ENCODE measurements at places on chromosomes 16 and 17.

DNA sequence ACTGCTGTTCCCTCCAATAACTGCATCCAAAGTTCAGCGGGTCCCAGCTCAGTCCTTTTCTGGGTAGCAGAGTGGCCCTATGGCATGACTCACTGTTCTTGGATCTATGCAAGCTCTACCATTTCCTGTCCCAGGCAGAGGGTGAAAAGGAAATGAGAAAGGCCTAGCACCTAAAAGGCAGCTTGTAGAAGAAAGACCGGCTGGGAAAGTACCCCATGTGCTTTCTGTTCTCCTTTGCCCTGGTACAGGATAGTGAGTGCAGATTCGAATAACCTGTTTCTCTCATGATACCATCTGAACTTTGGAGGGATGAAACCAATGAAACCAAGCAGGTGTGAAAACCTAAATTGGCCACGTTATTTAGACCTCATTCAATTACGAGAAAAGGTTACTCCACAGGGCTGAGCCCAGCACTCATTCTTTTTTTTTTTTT lies 12.7 kb upstream of the HASPIN start:
- H3K4me1 ChIP-seq, result peaks cover 41% of the 10 kb centered on the region
- peak overlapping the region; percentile 69 for H3K4me3 ChIP-seq
- H3K27me3 ChIP-seq, result no peaks in the 10 kb centered on the region
- H3K36me3 ChIP-seq, result peaks cover 14% of the 10 kb centered on the region
- peak; percentile 53 for DNase-seq

DNA sequence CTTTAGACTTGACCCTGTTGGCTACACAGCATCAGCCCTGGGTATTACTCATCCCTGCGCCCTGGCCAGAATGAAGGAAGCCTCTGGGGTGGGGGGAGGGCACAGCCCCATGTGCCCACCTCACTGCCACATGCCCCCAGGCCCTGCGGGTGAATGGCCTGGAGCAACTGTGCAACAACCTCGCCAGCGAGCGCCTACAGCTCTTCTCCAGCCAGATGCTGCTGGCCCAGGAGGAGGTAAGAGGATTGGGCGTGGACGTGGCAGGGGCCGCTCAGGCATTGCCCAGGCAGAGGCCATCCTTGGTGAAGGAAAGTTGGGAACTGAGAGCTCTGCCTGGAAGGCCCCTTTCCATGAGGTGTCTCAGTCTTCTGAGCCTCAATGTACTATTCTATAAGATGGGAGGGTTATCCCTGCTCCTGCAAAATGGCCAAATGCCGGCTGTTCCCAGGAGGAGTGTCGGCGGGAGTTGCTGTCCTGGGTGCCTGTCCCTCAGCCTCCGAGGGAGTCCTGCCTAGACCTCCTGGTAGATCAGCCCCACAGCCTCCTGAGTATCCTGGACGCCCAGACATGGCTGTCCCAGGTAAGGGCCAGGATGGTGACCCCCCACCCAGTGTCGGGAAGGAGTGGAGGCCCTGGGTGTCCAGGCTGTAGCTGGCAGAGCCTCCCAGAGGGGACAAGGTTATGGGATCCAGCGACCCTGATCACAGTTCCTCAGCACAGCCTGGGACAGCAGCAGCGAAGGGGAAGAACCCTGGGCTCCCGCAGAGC lies 8.9 kb downstream of the MYO15B start:
- H3K4me1 ChIP-seq, result peaks cover 4% of the 10 kb centered on the region
- no peak for DNase-seq
- no peak overlapping the region for H3K4me3 ChIP-seq
- no peaks in the 10 kb centered on the region for H3K36me3 ChIP-seq
- no peak overlapping the region for H3K27ac ChIP-seq

GRCh38 chr16:23280483-23280967 lies 21.6 kb upstream of the SCNN1B start:
- no peak overlapping the region for H3K4me3 ChIP-seq
- H3K4me1 ChIP-seq, result no peaks in the 10 kb centered on the region
- no peak overlapping the region for H3K27ac ChIP-seq
- H3K27me3 ChIP-seq, result peaks cover 22% of the 10 kb centered on the region

GRCh38 chr17:9475101-9475658 lies 100.4 kb downstream of the STX8 start:
- H3K27ac ChIP-seq, result no peak overlapping the region
- H3K4me3 ChIP-seq, result no peak overlapping the region
- H3K4me1 ChIP-seq, result peaks cover 6% of the 10 kb centered on the region
- H3K27me3 ChIP-seq, result no peaks in the 10 kb centered on the region
- peaks cover 19% of the 10 kb centered on the region for H3K36me3 ChIP-seq

DNA sequence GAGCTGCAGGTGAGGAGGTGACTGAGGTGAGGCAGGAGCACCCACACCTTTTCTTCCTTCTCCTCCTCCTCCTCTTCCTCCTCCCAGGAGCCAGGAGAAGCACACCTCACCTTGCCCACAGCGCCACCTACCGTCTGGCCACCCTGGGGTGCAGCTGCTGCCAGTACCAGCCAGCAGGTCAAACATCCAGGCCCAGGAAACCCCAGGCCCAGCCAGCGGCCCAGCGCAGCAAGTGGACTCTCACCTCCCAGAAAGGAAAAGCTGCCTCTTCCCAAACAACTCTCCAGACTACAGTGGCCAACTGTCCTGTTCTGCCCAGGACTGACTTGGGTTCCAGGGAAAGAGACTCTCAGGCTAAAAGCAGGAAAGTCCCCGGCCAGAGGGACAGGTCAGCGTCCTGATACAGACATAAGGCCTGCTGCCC lies 22.7 kb downstream of the PEMT start:
- no peak overlapping the region for H3K4me3 ChIP-seq
- DNase-seq, result peak; percentile 27
- H3K27me3 ChIP-seq, result no peaks in the 10 kb centered on the region

DNA sequence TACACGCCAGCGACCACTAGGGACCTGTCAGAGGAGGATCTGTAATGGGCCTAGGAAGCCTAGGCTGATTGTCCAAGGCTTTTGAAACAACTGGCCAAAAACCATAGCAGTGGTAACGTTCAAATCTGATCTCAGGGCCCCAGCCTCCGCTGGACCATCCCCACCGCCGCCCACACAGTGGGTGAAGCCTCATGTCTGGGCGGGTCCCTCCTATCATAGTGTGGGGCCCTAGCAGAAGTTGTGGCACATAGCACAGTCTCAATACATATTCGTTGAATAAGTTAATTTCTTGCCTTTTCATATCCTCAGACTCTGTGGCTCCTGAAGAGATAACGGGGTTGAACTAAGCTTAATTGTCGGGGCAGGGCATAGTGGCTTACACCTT lies 818 bp downstream of the DPH1 start:
- DNase-seq, result no peak
- H3K27me3 ChIP-seq, result peaks cover 13% of the 10 kb centered on the region
- H3K27ac ChIP-seq, result peak overlapping the region; percentile 87
- H3K4me1 ChIP-seq, result peaks cover 23% of the 10 kb centered on the region
- peak overlapping the region; percentile 95 for H3K4me3 ChIP-seq

- H3K27ac ChIP-seq, result no peak overlapping the region
- no peak overlapping the region for H3K4me3 ChIP-seq
- H3K4me1 ChIP-seq, result peaks cover 17% of the 10 kb centered on the region
Observed at GRCh38 chr16:1620391-1620790, 8.2 kb downstream of the CRAMP1 start.

- DNase-seq, result no peak
- H3K36me3 ChIP-seq, result peaks cover 11% of the 10 kb centered on the region
- no peaks in the 10 kb centered on the region for H3K27me3 ChIP-seq
- peaks cover 2% of the 10 kb centered on the region for H3K4me1 ChIP-seq
- no peak overlapping the region for H3K27ac ChIP-seq
Observed at GRCh38 chr17:15509095-15509494, 41.7 kb upstream of the CDRT4 start.

DNA sequence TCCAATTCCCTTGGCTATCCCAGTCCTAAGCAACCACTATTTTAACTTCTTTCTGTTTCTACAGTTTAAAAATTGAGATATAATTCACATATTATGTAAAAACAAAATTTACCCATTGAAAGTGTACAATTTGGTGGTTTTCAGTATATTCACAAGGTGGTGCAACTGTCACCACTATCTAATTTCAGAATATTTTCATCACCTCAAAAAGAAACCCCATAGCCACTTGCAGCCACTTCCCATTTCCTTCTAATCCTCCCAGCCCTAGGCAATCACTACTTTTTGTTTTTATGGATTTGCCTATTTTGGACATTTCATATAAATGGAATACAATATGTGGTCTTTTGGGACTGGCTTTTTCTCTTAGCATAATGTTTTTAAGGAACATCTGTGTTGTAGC lies 36.1 kb upstream of the NACA2 start:
- no peaks in the 10 kb centered on the region for H3K4me1 ChIP-seq
- H3K36me3 ChIP-seq, result peaks cover under 1% of the 10 kb centered on the region
- DNase-seq, result no peak
- no peak overlapping the region for H3K27ac ChIP-seq
- no peak overlapping the region for H3K4me3 ChIP-seq

- H3K4me3 ChIP-seq, result no peak overlapping the region
- DNase-seq, result no peak
- H3K36me3 ChIP-seq, result no peaks in the 10 kb centered on the region
- no peak overlapping the region for H3K27ac ChIP-seq
- H3K4me1 ChIP-seq, result peaks cover 13% of the 10 kb centered on the region
Observed at GRCh38 chr17:44283344-44284023, 15.5 kb upstream of the SLC4A1 start.

- DNase-seq, result peak; percentile 46
- H3K27ac ChIP-seq, result peak overlapping the region; percentile 87
- H3K4me1 ChIP-seq, result peaks cover 38% of the 10 kb centered on the region
- H3K27me3 ChIP-seq, result no peaks in the 10 kb centered on the region
- H3K36me3 ChIP-seq, result peaks cover 11% of the 10 kb centered on the region
Observed at GRCh38 chr17:56833057-56833808, 487 bp downstream of the C17orf67 start.

DNA sequence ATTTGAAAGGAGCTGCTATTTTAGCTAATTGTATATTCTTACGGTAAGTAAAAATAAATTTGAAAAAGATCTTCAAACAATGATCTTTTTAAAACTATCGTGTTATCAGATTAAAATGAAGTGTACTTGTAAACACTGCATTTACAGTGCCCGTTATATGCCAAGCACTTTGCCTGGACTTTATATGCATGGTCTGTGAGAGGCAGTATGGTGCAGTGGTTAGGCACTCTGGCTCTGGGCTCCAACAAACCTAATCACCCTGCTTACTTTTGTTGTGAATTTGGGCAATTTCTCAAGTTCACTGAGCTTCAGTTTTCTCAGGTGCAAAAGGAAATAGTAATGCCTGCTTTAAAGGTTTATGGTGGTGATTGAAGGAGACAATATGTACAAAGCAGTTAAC lies 1.4 kb downstream of the PMP22 start:
- no peaks in the 10 kb centered on the region for H3K4me1 ChIP-seq
- DNase-seq, result no peak
- no peak overlapping the region for H3K4me3 ChIP-seq
- peaks cover 24% of the 10 kb centered on the region for H3K27me3 ChIP-seq
- no peaks in the 10 kb centered on the region for H3K36me3 ChIP-seq
- no peak overlapping the region for H3K27ac ChIP-seq

DNA sequence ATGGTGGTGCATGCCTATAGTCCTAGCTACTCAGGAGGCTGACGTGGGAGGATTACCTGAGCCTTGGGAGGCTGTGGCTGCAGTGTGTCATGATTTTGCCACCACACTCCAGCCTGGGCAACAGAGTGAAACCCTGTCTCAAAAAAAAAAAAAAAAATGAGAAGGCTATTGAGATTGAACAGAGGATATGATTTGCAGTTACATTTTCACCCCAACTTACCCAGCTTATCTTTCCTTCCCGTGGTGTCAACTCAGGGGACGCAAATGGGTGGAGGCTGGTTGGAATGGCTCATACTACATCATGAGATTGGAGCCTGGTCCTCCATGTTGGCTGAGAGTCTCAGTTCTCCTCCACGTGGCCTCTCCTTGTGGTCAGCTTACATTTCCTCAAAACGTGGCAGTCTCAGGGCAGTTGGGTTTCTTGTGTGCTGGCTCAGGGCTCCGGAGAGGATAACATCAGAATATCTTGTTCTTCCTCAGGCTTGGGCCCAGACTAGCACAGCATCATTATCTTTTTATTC lies 17.2 kb upstream of the NSMCE1 start:
- peaks cover 6% of the 10 kb centered on the region for H3K27me3 ChIP-seq
- DNase-seq, result no peak
- peaks cover 3% of the 10 kb centered on the region for H3K4me1 ChIP-seq
- peak overlapping the region; percentile 31 for H3K27ac ChIP-seq
- H3K4me3 ChIP-seq, result no peak overlapping the region

DNA sequence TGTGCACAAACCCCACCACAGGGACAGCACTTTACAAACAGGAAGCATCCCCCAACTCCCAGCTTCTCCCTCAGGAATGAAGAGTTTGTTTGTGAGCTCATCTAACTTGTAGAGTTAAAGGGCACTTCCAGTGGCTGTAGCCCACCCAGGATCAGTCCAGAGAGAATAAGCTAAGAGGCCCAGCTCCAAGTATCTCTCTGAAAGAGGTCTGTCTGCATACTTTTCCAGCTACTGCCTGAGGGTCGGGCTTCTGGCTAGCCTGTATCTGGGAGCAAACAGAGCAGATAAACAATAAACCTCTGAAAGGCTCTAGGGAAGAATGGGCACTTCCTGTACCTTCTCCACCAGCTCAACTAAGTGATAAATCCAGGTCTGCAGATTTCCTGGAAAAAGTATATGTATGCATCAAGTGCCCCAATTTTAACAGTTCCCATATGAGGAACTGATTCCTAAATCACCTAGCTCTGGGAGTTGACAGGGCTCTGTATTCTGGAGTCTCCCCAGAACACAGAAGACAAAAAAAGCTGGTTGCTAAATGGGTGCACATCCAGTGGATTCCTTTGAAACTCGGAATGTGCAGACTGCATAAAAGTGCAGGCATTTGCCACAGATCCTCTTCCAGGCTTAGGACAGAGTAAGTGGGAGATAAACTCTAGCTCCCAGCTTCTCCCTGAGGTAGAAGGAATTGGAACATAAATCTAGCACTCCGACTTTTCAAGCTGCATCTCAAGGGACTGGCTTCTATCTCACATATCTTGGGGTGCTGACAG lies 37.1 kb upstream of the MYLK3 start:
- H3K36me3 ChIP-seq, result peaks cover 12% of the 10 kb centered on the region
- H3K27me3 ChIP-seq, result peaks cover 2% of the 10 kb centered on the region
- no peak overlapping the region for H3K4me3 ChIP-seq
- no peak for DNase-seq

DNA sequence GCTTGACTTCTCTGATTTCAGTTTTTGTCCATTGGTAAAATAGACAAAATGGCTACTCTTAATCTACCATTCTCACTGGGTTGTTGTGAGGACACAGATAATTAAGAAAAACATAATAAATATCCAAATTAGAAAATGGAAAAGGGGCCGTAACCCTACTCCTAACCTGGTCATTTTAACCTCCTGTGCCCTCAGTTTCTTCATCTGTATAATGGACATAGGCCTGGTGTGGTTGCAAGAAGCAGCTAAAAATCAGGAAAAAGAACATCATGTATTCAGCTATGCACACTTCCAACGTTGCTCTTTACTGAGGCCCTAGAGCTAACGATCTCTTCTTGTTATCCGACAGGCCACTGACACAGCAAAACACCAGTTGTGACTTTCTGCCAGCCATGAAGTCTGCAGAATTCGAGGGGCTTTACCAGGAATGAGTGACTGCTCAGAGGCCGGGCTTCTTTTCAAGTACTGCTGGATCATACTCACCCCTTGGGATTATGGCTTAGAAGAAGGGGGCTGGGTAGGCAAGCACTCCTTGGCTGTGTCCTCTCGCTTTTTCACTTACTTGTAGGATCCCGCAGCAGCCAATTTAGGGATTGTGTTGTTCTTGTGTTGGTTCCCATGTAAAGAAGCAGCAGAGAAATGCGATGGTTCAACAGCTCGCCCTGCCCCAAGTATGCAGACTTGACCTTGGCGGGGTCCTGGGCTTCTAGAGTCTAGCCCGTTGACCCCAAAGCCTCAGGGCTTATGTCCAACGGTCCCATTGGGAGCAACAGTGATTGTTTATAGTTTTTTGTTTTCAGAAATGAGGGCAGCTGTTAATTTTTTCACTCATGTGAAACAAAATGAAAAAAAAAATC lies 20.9 kb downstream of the LDAF1 start:
- peaks cover 1% of the 10 kb centered on the region for H3K4me1 ChIP-seq
- no peak overlapping the region for H3K4me3 ChIP-seq
- peaks cover 53% of the 10 kb centered on the region for H3K36me3 ChIP-seq
- DNase-seq, result no peak
- no peak overlapping the region for H3K27ac ChIP-seq

Data from memory B cell (primary cell).